ENCODE measurements at places on chromosomes 3 and 15. TPM values are rescaled to one million over a fixed set of nuclear protein-coding genes. Genes with fewer than 3 reads are reported as not detected.

The STRC gene
- total RNA-seq: not detected

The ANKUB1 gene
- total RNA-seq: not detected

The LRRC3B gene
- total RNA-seq: not detected

The PIGX gene
- total RNA-seq: 85.7 TPM

- no peak for DNase-seq
Observed at GRCh38 chr15:38079236-38079635, 144.8 kb downstream of the TMCO5A start.

GRCh38 chr15:31489801-31490646 is 163.4 kb downstream of the KLF13 start:
- no peak for DNase-seq

DNA sequence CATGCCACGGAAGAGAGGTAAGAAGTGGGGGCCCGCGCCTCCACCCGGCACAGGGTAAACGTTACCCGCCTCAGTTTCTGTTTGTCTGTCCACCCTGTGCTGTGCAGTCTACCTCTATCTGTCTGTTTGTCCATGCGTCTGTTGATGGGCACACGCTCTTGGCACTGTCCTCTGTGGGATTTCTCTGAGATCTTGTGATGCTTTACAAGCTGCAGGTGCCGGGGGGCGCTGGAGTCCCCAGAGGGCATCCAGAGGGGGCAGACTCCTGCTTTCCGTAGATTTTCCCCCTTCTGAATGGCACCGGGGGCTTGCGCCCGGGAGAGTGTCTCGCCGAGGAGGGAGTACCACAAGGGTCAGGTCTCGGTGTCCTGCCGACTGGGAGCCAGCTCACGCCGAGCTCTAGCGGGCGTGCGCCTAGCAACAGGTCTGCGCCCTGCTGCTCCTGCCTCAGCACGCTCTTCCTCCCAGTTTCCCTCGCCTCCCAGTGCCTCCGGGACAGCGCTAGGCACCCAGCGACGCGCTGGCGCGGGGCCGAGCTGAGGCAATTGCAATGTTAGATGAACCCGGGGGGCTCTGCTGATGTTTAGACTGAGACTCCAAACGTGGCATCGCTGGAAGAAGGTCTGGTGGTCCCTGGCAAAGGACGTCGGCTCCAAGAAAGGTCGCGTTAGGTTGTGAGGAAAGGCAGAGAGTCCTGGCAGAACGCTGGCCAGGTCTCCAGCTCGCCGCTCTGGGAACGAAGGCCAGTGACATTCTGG is 667 bp downstream of the CEMIP start:
- no peak for DNase-seq

DNA sequence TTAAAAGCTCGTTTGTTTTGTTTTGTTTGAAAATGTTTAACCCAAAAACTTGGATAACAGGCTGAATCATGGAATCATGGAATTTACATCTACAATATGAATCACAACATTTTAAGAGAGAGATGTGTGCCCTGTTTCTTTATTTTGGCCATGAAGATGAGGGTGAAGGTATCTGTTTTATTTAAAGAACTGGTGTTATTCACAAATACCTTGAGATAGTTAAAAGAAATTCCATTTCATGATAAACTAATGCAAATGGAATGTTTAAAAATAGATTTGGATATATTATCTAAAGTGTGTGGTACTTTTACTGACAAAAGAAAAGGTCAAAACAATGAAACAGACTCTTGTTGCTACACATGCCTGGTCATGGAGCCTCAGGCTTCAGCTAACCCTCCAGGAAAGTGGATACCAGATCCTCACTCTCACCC is 486.0 kb upstream of the CFAP20DC start:
- no peak for DNase-seq

DNA sequence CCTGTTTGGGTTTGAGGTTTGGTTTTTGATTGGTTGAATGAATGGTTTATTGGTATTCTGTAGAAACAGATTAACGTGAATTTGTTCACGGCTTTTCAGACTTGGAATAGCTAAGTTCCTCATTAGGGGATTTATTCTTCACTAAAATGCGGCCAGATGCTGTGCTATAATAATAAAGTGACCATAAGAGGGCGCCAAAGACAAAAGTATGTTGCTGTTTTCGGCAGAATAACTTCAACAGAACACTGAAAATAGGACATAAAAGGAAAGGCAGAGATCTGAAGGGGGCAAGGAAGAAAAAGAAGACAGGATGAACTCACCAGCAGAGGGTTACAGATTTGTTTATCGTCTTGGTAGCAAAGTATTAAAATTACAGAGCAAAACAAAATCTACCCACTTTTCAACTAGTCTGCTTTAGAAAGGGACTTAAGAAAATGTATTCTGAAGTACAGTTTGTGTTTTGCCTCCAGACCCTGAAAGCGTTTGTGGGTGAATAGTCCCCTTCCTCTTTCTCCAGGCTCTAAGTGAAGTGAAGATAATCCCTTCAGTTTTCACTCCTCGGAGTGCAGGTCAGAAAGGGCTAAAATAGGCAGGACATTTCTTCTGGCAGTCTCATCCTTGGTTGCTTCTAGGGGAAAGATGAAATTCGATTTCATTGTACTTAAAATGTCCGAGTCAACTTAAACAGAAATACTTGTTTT is 147.6 kb downstream of the IL20RB start:
- DNase-seq: peak; percentile 55

DNA sequence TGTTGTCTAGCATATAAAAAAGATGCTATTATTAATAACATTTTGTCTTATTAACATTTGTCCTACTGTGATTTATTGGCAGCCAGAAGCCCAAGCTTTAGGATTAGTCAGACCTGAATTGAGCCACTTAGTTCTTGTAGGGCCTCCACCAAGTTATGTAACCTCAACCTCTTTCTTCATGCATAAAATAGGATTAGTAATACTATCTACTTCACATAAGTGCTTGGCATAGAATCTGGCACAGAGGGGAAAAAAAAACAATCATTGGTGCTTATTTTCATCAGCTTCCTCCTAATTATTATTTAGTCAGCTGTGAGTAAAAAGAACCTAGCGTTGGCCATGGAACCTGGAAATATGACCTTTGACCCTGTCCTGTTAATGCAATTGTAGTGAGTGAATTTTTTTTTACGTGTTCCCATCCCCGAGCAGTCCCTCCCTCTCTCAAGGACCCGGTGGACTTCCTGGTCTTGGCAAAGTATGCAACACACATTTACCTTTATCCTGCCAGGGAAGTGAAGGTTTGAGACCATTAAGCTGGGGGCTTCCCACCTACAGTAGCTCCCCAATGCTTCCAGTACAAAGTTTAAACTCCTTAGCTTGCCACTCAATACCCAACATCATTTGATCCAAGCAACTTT is 136.8 kb downstream of the FHIT start:
- no peak for DNase-seq

GRCh38 chr15:70281261-70281810 is 183.6 kb upstream of the TLE3 start:
- no peak for DNase-seq

GRCh38 chr3:197426121-197426566 is 127.7 kb upstream of the DLG1 start:
- no peak for DNase-seq
